ENCODE measurements at places on chromosomes 7 and 10. TPM values are rescaled to one million over a fixed set of nuclear protein-coding genes. Genes with fewer than 3 reads are reported as not detected.
A peak's percentile ranks its signal among the peaks of the same experiment; 100 is the strongest.

- H3K4me3 ChIP-seq, result no peak overlapping the region
- no peak for DNase-seq
- H3K27ac ChIP-seq, result no peak overlapping the region
- no peaks in the 10 kb centered on the region for H3K4me1 ChIP-seq
- H3K36me3 ChIP-seq, result no peaks in the 10 kb centered on the region
- peaks cover 8% of the 10 kb centered on the region for H3K27me3 ChIP-seq
Observed at GRCh38 chr10:90817128-90817889, 40.5 kb downstream of the HTR7 start.

DNA sequence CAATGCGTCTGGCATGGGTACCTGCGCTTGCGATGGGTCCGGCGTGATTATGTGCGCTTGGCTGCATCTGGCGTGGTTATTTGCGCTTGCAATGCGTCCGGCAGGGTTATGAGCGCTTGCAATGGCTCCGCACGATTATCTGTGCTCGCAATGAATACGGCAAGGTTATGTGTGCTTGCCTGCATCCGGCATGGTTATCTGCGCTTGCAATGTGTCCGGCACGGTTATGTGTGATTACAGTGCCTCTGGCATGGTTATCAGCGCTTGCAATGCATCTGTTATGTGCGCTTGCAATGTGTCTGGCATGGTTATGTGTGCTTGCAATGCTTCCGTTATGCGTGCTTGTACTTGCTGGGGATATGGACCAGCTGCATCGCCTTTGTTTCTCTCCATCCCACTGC, 37.7 kb downstream of the RBAK start:
- no peak overlapping the region for H3K4me3 ChIP-seq
- peaks cover 63% of the 10 kb centered on the region for H3K27me3 ChIP-seq

DNA sequence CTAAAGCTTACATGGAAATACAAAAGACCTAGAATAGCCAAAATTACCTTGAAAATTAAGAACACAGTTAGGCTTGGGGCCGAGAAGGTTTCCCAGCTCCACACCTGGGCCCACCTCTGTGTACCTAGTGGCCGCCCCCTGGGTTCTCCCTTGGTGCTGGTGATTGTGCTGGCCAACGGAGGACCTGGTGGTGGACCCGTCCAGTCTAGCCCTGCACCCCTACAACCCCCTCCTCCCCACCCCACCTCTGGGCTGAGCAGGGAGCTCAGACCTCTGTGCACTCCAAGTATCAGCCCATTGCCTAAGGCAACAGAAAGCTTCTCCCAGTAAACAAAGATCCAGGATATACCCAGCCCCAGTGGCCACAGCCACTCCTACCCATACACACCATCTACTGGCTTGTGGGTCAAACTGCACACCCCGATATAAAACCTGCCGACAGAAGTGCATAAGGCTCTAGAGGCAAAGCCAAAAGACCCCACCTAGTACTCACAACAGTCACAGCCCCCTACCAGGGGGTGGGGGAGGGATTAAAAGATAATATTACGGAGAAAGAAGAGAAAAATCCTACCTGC, 105.0 kb upstream of the DIP2C start:
- H3K4me3 ChIP-seq, result no peak overlapping the region
- H3K27ac ChIP-seq, result peak overlapping the region; percentile 7
- no peaks in the 10 kb centered on the region for H3K4me1 ChIP-seq
- peaks cover 62% of the 10 kb centered on the region for H3K36me3 ChIP-seq
- no peak for DNase-seq

DNA sequence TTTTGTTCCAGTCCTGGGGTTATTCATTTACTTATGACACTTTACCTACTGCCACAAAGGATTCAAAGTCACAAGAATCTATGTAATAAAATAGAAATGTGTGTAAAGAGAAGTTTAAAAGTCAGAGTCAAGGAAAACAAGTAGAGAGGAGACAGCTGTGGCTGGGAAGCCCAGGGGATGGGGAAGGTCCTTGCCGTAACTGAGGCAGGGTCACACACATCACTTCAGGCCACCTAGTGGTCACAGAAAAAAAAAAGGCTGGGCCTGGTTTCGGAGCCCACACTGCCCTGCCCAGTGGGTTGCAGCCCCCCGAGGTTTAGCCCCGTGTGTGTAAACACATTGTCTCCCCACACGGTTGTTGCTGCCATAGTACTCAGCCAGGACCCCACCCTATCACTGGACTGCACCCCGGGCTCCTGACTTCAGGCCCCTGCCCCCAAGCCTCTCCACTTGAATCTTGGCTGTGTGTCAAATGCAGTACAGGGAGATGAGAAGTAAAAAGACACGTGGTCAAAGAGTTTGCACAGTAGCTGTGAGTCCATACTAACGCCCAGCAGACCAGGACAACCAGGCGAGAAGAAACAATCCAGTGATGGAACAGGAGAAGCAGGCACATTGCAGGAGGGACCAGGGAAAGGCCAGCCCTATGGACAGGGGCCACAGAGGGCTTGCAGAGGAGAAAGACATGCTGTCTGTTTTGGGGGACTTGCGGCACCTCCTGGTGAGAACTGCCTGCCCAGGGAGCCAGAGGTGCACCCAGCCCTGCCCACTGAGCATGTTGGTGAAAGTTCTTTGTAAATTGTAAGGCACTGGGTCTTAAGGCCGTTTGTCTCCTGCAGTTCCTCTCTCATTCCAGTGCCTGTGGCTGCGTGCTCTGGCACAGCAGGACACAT, 91.4 kb upstream of the MACROH2A2 start:
- no peak overlapping the region for H3K27ac ChIP-seq
- peaks cover 79% of the 10 kb centered on the region for H3K27me3 ChIP-seq
- H3K4me3 ChIP-seq, result no peak overlapping the region
- no peaks in the 10 kb centered on the region for H3K36me3 ChIP-seq
- peak; percentile 25 for DNase-seq

DNA sequence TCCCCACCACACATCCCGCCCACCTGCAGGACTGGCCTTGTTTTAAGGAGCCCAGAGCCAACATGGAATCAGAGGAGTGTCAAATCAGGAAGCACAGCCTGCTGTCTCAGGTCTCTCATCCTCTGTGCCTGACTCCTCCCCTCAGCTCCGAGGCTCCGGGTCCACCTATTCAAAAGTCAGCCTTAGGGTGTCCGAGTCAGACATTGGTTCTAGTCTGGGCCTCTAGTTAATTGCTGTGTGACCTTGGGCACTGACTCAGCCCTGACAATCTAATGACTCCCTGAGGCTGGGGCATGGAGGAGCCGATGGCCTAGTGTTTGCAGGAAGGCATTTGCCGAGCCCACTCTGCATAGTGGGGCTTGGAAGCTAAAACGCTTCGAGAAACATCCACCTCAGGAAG, 223.1 kb upstream of the PPP2R2D start:
- peaks cover 14% of the 10 kb centered on the region for H3K27me3 ChIP-seq
- H3K4me1 ChIP-seq, result no peaks in the 10 kb centered on the region
- no peak overlapping the region for H3K4me3 ChIP-seq
- H3K36me3 ChIP-seq, result no peaks in the 10 kb centered on the region
- DNase-seq, result no peak

DNA sequence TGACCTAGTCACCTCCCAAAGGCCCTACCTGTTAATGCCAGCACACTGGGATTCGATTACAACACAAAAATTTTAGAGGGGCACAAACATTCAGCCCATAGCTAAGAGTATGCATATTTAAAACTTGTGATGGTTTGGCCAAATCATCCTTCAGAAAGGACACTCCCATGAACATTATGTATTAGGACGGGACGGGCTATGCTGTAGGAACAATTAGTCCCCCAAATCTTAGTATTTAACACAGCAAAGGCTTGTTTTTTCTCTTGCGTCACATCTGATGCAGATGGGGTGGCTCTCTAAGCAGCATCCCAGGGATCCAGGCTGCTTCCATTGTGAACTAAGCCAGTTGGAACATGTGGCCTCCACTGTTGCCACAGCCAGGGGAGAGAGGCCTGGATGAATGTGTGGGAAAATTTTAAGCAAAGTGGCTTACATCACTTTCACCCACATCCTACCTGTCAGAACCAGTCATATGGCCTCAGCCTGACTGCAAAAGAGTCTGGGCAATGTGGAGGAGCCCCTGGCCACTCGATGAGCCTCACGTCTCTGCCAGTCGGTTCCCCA, 26.6 kb downstream of the CHST3 start:
- H3K27me3 ChIP-seq, result no peaks in the 10 kb centered on the region
- H3K36me3 ChIP-seq, result no peaks in the 10 kb centered on the region
- no peak overlapping the region for H3K27ac ChIP-seq
- peaks cover 2% of the 10 kb centered on the region for H3K4me1 ChIP-seq

GRCh38 chr7:44189993-44190872, 994 bp upstream of the GCK start:
- no peak overlapping the region for H3K4me3 ChIP-seq
- H3K4me1 ChIP-seq, result peaks cover 1% of the 10 kb centered on the region
- H3K27me3 ChIP-seq, result peaks cover 71% of the 10 kb centered on the region
- H3K36me3 ChIP-seq, result no peaks in the 10 kb centered on the region
- DNase-seq, result no peak

DNA sequence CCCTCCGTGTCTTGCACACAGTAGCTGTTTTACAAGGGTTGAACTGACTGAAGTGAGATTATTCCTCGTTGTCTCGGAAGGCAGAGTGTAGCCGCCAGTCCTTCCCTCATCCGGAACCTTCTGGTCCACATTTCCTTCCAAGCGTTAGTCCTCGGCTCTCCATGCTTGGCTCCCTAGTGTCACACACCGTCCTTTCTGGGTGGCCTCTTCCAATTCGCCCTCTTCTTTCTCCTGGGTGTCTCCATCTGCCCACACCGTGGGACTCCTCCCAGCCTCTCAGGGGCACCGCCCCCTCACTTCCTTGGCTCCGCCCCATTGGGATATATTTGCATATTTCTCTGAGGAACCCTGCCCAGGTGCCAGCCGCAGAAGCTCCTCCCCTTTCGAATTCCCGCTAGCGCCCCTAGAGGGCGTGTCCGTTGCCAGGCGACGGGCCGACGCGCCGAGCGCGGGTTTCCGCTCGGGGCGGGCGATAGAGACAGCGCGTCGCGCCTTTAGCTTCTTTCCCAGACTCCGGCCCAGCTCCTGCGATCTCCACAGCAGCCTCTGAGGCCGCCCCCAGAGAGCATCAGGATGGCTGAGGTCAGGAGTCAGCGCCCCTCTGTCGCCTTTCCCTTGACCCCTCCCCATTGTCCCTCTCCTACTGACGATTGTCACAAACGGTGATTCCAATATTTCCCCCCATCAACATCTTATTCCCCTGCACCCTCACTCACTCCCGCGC, at the start of gene CFAP58:
Gene CFAP58 (plus strand): TSS at position 509 of the 724 bp plus-strand sequence. CDS start 65 bp downstream, at position 574.
- no peak within 1 kb of the TSS for H3K27ac ChIP-seq
- no peak within 1 kb of the TSS for H3K4me3 ChIP-seq
- no peaks in the 10 kb centered on the region for H3K27me3 ChIP-seq
- peak; percentile 91 for DNase-seq
- peaks cover 7% of the 10 kb centered on the region for H3K4me1 ChIP-seq

- H3K27me3 ChIP-seq, result peaks cover 30% of the 10 kb centered on the region
- no peak overlapping the region for H3K27ac ChIP-seq
- H3K36me3 ChIP-seq, result no peaks in the 10 kb centered on the region
- DNase-seq, result no peak
- no peaks in the 10 kb centered on the region for H3K4me1 ChIP-seq
- H3K4me3 ChIP-seq, result no peak overlapping the region
Observed at GRCh38 chr10:15563246-15563645, 156.5 kb downstream of the ITGA8 start.

- no peaks in the 10 kb centered on the region for H3K4me1 ChIP-seq
- H3K27ac ChIP-seq, result no peak overlapping the region
Observed at GRCh38 chr10:11205030-11205772, 187.5 kb downstream of the CELF2 start.

DNA sequence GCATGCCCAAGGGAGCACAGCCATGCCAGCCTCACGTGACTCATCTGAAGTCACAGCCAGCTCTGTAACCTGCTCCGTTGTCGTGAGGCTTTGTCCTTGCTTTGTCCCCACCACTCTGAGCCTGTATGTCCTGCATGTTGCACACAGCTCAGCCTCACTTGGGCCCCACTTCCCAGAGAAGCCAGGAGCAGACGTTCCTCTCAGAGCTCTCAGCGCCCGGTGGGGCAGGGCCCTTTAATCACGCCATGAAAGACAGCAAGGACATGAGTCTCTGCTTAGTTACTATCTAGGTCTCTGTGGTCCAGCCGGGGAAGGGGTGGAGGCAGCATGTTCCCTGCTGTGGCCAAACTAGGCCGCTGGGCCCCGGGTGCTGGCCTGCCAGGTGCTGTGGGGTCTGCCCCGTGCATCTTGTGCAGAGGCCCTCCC, 127.4 kb upstream of the FAM20C start:
- H3K27me3 ChIP-seq, result peaks cover 59% of the 10 kb centered on the region
- no peaks in the 10 kb centered on the region for H3K4me1 ChIP-seq
- no peak for DNase-seq
- no peaks in the 10 kb centered on the region for H3K36me3 ChIP-seq
- H3K4me3 ChIP-seq, result no peak overlapping the region
- H3K27ac ChIP-seq, result no peak overlapping the region

GRCh38 chr10:12890958-12891357, 110.6 kb downstream of the CCDC3 start:
- H3K4me1 ChIP-seq, result no peaks in the 10 kb centered on the region
- H3K27me3 ChIP-seq, result peaks cover 90% of the 10 kb centered on the region
- no peak overlapping the region for H3K27ac ChIP-seq
- H3K4me3 ChIP-seq, result no peak overlapping the region
- DNase-seq, result no peak
- no peaks in the 10 kb centered on the region for H3K36me3 ChIP-seq

- DNase-seq, result no peak
- H3K36me3 ChIP-seq, result no peaks in the 10 kb centered on the region
- H3K4me1 ChIP-seq, result peaks cover 11% of the 10 kb centered on the region
- H3K27ac ChIP-seq, result no peak overlapping the region
Observed at GRCh38 chr7:157111311-157111710, 27.4 kb upstream of the UBE3C start.

DNA sequence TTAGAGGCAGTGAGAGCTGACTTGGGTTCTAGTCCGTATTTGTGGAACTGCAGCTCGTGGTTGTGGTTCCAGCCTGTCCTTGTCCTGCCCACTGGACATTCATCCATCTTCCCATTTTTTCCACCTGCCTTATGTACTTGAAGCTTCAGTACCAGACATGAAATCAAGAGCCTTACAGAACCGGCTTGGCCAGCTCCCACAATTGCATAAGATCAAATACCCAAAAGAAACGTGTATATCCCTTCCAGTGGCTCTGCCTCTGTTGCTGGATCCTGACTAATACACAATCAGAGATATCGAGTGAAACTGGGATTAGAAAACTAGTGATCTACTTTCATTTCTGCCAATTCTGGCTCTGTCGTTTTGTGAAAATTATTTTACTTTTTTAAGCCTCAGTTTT, 23.8 kb upstream of the LIPA start:
- peaks cover 5% of the 10 kb centered on the region for H3K36me3 ChIP-seq
- H3K4me1 ChIP-seq, result peaks cover 66% of the 10 kb centered on the region
- H3K27me3 ChIP-seq, result no peaks in the 10 kb centered on the region

GRCh38 chr10:46522295-46523118, 34.0 kb downstream of the GPRIN2 start:
- no peaks in the 10 kb centered on the region for H3K4me1 ChIP-seq
- H3K36me3 ChIP-seq, result no peaks in the 10 kb centered on the region
- no peak for DNase-seq
- H3K27ac ChIP-seq, result no peak overlapping the region

- no peaks in the 10 kb centered on the region for H3K4me1 ChIP-seq
- H3K27ac ChIP-seq, result no peak overlapping the region
- no peak for DNase-seq
- no peak overlapping the region for H3K4me3 ChIP-seq
Observed at GRCh38 chr10:108052981-108053380, 888.5 kb upstream of the SORCS1 start.

GRCh38 chr10:89183571-89183970, 23.5 kb downstream of the CH25H start:
- no peak for DNase-seq
- H3K36me3 ChIP-seq, result no peaks in the 10 kb centered on the region
- H3K4me3 ChIP-seq, result no peak overlapping the region
- no peaks in the 10 kb centered on the region for H3K27me3 ChIP-seq
- no peaks in the 10 kb centered on the region for H3K4me1 ChIP-seq

Gene SYT15
- total RNA-seq, result 1.5 TPM

Gene CYP2C19
- 4.5 TPM for total RNA-seq

Gene CALHM3
- not detected for total RNA-seq

Gene SLC13A1
- not detected for total RNA-seq

Gene OPN1SW
- total RNA-seq, result not detected

Measured in Calu3 (cell line).